Vagina (tissue), 2 donors: ENCODE measurements at places on chromosomes 16 and 17.

GRCh38 chr17:45918241-45918745 is 23.9 kb downstream of the MAPT start:
- DNase-seq = no peak

DNA sequence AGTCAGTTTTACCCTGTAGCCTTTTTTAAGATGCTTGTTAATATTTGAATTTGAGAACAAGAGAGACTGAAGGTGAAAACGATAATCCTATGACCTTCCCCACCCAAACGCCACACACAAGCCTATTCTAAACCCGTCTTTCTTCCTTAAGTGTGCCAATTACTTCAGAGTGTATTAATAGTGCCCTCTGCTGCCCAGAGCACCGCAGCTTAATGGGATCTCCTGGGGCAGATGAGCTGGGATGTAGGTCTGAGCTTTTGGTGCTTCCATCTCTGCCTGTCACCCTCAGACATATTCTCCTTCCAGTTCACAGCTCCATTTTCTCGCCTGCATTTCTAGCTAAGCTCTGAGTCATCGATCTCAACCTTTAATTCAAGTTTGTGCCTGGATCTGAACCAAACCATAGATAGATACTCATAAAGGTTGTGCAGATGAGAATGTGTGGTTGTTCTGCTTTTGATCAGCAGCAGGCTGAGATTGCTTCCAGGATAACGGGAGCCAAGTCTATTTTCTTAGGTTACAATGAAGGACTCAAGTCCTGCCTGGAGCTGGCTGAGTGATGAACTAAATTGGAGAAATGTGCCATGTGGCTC is 46.4 kb upstream of the CDH13 start:
- DNase-seq = no peak

- DNase-seq = no peak
Measured at GRCh38 chr16:86227041-86227440, 283.3 kb upstream of the FOXF1 start.

DNA sequence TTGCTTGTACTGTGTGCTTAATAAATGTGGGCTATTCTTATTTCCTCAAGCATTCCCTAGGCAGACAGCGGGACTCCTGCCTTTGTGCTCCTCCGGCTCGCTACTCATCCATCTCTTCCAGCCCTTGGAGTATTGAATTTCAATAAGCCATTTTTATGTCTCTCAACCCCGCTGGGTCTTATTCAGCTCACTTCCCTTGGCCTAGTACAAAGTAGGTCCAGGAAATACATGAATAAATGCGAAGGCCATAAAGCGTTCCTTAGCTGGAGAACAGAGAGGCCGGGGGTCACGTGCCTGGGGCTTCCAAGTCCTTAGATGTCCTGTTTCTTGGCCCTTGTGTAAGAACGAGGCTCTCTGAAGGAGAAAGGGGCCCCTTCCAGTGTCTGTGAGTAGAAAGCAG is 236.7 kb upstream of the ASIC2 start:
- no peak for DNase-seq

- no peak for DNase-seq
Measured at GRCh38 chr16:54964239-54964638, 33.6 kb downstream of the IRX5 start.

DNA sequence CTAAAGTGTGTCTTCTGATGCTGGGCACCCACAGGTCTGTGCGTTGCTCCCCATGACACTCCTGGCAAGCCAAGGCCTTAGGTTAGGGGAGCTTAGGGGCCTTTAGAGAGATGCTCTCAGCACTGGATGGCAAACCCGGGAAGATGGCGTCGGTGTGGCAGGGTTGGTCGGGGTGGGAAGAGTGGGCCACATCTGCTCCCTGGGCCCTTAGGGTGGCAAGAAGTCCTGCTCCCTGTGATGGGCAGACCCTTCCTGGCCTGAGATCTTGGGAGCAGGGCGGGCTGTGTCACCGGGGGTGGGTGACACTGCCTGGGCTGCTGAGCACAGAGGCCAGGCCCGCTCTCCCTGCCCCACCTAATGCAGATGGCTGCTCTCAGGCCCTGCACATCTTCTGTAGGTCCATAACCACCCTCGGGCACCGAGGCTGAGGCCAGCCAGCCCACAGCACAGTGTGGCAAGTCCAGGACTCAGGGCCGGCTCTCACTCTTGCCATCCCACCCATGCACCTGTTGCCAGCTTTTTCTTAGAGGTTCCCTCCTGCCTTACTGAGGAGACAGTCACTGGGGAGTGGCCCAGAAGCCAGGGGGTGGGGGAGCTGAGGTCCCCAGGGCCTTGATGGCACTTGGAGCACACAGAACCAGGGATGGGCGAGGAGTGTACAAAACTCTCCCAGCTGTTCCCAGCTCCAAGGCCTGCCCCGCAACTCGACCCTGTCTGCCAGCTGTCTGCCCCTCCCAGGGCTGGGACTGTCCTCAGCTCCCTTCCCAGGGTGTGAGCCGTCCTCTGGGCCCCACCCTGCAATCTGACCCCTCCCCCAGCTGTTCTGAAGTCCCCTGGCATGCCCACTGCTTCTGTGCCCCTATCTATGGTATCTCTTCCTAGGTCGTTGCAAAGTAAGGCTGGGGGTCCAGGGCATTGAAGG is 4.4 kb upstream of the MTSS2 start:
- no peak for DNase-seq

DNA sequence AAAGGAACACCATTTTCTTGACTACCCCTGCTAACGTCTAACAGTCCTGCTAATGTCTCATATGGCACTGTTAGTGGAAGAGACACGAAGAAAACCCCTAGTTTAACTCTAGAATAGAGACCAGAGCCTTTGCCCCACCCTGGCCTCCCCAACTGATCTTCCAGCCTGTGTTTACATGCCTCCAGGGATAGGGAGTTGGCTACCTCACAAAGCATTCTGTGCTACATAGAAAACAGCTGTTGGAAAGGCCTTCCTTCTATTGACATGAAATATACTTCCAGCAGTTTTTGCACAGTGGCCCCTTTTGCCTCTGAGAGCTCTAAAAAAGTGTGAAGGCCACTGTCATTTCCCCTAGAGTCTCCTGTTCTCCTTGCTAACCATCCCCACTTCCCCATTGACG is 73.1 kb downstream of the ASIC2 start:
- no peak for DNase-seq

GRCh38 chr17:54945671-54946070 is 22.8 kb downstream of the COX11 start:
- no peak for DNase-seq

DNA sequence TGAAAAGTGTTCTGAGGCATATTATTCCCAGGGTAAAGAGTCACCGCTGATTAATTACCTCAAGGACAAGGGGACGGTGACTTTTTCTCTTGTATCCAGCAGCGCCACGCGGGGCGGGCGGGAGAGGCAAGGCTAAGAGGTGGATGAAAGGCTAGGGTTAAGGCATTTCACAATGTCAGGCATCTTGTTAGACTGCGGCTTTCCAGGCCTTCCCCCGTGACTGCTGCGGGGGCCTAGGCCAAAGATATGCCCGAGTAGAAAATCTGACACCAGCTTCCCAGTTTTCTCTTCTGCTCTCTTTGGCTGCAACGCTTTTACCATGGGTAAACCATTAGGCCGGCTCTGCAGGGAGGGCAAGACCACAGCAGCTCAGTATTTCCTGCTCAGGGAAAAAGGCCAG is 698.2 kb downstream of the MAF start:
- peak; percentile 34 for DNase-seq

GRCh38 chr17:74592087-74592990 is at the start of gene CD300LD:
Gene CD300LD (minus strand): TSS chr17:74592283. CDS start chr17:74592202, 81 bp downstream.
- DNase-seq = no peak

GRCh38 chr16:19066988-19067348 is 446 bp upstream of the COQ7 start:
- no peak for DNase-seq

DNA sequence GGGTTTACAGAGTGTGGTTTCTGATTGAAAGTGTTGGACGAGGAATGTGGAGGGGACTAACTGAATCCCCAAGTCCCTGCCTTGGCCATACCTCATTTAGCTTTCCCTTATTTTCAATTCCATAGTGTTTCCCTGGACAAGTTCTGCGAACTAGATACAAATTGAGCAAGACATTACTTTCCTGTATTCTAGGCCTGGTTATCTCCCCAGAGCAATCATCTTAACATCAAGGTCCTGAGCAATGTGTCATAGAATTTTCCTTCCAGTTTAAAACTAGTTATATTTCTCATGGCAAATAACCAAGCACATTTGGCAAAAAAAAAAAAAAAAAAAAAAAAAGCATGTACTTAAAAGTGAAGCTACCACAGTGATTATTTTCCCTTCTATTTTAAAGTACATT is 330.1 kb downstream of the CDH11 start:
- no peak for DNase-seq

- no peak for DNase-seq
Measured at GRCh38 chr17:68328676-68329075, 37.4 kb downstream of the ARSG start.

- DNase-seq = no peak
Measured at GRCh38 chr17:11366272-11366850, 125.3 kb downstream of the SHISA6 start.

DNA sequence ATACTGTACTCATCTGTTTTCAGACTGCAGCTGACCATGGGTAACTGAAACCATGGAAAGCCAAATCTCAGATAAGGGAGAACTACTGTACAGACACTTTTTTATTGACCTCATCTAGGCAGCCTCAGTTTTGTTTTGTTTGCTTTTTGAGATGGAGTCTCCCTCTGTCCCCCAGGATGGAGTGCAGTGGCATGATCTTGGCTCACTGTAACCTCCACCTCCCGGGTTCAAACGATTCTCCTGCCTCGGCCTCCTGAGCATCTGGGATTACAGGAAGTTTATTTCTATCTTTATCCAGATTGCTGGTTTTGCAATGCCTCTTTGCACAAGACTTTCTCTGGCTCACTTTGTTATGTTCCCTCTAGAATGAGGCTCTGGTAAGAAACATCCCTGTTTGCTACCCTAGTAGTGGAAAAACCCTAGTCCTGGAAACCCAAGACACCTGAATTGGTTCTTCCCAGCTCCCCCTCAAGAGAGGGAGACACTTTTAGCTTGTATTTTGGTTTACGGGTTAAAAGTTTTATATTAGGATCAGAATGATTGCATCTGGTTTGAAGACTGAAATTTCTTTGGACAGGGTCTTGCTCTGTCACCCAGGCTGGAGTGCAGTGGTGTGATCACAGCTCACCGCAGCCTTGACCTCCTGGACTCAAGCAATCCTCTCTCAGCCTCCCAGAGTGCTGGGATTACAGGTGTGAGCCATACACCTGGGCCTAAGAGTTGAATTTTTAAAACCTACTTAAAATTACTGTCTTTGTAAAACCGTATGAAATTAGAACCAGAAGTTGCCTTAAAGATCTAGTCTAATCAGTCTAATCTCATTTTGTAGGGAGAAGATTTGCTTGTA is 38.9 kb downstream of the ZNF207 start:
- no peak for DNase-seq

GRCh38 chr16:81481207-81481821 is 36.7 kb downstream of the CMIP start:
- no peak for DNase-seq

GRCh38 chr16:2535625-2536013 is 2.2 kb upstream of the PDPK1 start:
- no peak for DNase-seq

GRCh38 chr17:77313831-77314230 is 173.1 kb downstream of the SEC14L1 start:
- no peak for DNase-seq

DNA sequence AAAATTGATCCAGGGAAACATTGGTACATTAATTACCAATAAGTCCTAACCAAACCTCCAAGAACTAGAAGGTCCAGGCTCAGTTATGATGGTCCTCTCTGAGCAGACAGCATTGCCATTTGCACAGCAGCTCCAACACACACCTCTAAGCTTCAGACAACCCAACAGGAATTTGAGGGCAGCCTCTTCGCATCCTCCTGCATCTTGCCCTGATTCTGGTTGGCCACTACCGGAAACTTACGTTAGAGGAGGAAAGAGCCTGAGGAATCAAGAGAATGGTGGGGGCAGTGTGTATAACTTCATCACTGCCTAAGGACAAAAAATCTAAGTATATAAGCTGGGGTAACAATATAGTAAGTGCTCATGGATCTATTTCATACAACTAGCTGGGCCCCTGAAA is 15.7 kb downstream of the FAM117A start:
- no peak for DNase-seq

- DNase-seq = no peak
Measured at GRCh38 chr16:26212599-26212998, 520.8 kb downstream of the HS3ST4 start.

GRCh38 chr17:7655541-7655840 is 4.8 kb downstream of the ATP1B2 start:
- DNase-seq = no peak

DNA sequence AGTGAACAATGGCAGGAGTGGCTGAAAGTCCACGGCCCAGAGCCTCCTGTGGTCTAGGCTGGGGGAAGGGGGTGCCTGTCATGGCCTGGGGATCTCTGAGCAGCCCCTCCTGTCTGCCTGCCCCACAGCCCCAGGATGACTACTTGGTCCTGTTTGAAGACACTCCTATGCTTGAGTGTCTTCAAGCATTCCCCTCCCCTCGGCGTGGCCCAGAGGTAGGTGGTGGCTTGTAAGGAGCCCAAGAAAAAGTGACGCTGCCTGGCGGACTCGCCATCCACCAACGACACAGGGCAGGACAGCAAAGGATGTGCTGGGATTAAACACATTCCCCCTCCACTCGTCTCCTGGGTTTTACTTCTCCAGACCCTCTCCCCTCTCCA is 5.7 kb downstream of the SULT1A1 start:
- DNase-seq = no peak

- no peak for DNase-seq
Measured at GRCh38 chr16:71943887-71944286, 48.6 kb downstream of the IST1 start.
